ENCODE measurements at places on chromosomes 6 and 20.

DNA sequence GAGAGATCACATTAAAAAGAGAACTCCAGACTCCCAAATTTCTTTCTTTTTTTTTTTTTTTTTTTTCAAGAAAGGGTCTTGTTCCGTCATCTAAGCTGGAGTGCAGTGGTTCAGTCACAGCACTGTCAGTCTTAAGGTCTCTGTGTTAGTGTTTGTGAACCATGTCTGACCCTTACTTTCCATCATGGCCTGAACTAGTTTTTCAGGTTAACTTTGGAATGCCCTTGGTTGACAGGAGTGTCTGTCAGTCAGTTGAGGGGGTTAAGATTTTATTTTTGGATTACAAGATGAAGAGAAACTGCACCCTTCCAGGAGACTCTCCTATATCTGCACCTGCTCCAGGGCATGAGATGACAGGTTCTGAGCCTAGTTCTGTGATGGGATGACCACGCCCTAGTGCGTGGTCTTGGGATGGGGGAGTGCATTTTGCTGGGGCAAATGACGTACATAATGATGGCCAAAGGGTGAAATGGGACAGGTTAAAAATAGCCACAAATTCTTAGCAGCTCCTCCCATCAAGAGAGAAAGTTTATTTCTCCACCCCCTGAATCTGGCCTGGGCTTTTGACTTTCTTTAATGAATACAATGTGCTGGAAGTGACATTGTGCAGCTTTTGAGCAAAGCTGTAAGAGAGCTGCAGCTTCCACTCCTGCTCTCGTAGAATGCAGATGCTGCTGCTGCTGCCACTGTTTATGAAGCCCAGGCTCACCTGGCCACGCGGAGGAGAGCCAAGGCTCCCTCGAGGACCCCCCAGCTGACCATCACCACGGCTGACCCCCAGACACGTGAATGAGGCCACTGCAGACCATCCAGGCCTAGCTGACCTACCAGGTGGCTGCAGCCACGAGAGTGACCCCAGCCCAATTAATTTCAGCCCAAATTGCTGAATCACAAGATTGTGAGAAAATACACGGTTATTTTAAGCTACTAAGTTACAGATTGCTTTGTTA, 29.7 kb upstream of the FAM50B start:
- DNase-seq: no peak

GRCh38 chr6:27043244-27043643, 204.3 kb upstream of the PRSS16 start:
- no peak for DNase-seq

DNA sequence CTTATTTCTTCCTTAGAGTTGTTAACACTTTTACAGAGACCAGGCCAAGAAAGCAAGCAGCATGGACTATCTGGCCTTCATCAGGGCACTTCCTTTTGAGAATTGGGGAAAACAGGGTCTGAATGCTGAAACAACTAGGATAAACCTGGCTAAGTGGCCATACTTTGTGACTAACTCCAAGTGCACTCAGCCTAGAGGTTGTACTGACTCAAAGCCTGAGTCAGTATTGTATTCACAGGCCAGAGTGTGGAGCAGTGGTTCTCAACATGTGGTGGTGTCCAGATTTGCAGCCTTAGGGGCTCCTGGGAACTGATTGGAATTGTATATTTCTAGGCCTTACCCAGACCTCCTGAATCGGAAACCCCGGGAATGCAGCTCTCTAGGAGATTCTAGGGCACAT, 20.1 kb downstream of the SEC23B start:
- no peak for DNase-seq

DNA sequence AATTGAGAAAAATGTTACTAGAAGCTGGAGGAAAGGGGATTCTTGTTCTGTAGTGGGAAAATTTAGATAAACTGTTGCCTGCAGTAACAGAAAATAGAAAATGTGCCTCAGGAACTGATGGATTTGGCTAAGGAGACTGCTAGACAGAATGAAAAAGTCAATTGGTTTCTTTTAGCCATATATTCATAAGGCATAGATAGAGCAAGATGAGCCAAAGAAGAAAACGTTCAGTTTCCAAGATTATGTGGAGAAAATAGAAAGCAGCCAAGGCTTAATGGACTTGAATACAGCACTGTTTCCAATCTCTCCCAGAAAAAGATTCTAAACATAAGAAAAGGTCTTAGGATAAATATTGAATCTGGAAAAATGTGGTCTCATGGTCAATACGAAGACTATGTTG, 115.1 kb upstream of the TCF21 start:
- no peak for DNase-seq

DNA sequence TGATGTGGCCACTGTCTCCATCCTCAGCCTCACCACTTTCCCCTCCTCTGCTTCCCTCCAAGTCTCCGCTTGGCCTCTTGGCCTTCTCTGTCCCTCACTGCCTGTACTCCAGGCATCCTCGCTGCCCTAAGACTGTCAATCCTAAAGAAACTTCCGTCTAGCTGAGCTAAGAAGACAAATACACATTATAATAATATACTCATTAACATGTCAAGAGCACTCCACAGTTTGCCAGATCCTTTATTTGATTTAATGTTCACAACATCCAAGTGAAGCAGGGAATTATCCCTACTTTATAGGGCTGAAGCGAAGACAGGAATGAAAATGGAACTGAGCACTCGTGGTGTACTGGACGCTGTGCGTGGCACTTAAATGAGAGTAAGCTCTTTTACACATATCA, 72.4 kb upstream of the SLC22A23 start:
- DNase-seq: no peak

Measured in putamen (tissue), 1 donor.